Caco-2 (cell line): ENCODE measurements at places on chromosomes 2 and 18. TPM values are rescaled to one million over a fixed set of nuclear protein-coding genes. Genes with fewer than 3 reads are reported as not detected.

GRCh38 chr2:213086571-213086970, 64.8 kb downstream of the IKZF2 start:
- DNase-seq, result peak; percentile 21
- H3K36me3 ChIP-seq, result no peaks in the 10 kb centered on the region
- H3K4me1 ChIP-seq, result peaks cover 17% of the 10 kb centered on the region
- no peaks in the 10 kb centered on the region for H3K27me3 ChIP-seq
- no peak overlapping the region for H3K4me3 ChIP-seq
- peak overlapping the region; percentile 73 for H3K27ac ChIP-seq

The ASIC4 gene
- total RNA-seq, result 0.16 and 0.19 TPM in 2 replicates

DNA sequence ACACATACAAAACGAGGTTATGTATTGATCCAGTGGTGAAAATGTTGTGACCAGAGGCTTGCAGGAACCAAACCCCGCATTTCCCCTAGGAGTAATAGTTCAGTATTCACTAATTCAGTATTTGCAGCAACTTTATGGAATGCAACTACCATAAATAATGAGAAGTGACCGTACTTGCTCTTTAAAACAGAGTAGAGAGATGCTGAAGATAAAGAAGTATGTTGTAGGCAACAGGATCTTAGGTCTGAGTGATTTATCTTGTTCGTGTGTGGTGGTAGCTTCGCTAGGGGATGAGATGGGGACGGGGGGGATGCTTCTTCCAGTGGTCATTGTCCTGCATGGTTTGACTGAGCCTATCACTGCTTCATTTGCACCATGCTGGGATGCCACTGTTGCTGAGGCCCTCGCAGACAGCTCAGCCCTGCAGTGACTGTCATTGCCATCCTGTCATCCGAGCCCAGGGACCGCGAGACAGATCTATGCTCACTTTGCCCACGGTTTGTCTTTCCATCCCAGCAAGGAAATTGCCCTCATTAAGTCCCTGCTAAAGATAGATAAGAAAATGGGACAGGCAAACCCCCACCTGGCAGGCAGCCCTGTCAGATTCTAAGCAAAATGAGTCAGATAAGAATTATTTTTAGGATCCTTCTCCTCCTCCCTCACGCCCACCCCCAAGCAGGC, 181.3 kb downstream of the CTIF start:
- no peak for DNase-seq
- H3K27me3 ChIP-seq, result no peaks in the 10 kb centered on the region
- no peaks in the 10 kb centered on the region for H3K36me3 ChIP-seq
- H3K4me1 ChIP-seq, result no peaks in the 10 kb centered on the region
- H3K27ac ChIP-seq, result no peak overlapping the region

The SERPINB4 gene
- total RNA-seq, result not detected in 2 replicates

DNA sequence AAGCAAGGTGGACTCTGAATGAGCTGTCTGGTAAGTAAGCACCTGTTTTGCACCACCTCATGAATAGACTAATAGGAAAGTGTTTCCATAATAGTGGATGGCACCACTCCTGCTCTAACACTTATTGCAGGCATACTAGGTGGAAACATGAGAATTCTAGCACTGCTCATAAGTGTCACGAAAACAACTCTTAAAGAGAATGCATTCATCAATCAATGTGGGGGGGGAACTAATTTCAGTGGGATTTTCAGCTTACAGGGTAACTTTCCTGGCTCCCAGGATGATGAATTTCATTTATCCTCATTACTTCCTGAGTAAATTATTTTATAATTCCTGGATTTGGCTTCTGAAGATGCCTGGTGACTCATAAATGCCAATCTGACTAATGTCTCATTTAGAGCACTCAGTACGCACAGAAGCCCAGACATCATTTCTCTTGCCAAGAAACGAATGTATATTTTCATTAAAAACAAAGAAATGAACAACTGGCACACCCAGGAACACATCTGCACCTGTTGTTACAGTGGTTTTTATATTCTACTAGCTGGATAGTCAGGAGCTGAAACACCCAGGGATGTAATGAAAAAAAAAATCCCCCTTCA, 129.6 kb downstream of the PID1 start:
- H3K27me3 ChIP-seq, result no peaks in the 10 kb centered on the region
- H3K36me3 ChIP-seq, result no peaks in the 10 kb centered on the region
- no peak overlapping the region for H3K4me3 ChIP-seq
- DNase-seq, result no peak
- H3K27ac ChIP-seq, result no peak overlapping the region
- no peaks in the 10 kb centered on the region for H3K4me1 ChIP-seq

- H3K4me3 ChIP-seq, result no peak overlapping the region
- no peaks in the 10 kb centered on the region for H3K36me3 ChIP-seq
- no peaks in the 10 kb centered on the region for H3K4me1 ChIP-seq
- no peaks in the 10 kb centered on the region for H3K27me3 ChIP-seq
- no peak overlapping the region for H3K27ac ChIP-seq
These were observed 65.8 kb downstream of the SUMO1 start for GRCh38 chr2:202172439-202173211.

DNA sequence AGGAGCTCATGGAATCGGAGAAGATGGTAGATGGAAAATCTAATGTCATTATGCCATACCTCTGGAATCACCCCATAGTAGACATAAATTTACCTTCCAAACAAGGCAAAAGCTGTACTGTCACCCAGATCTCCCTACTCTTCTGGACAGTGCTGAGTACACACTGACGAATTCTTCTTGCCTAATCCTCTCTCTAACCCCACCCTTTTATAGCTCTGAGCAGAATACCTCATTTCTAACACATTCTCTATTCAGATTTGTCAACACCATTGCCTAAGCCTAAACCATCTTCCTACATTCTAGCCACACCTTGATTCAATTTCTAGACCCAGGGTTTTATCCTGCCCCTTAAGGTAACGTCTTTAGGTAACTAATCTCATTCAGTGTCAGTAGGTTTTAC, 321.0 kb upstream of the NRP2 start:
- no peaks in the 10 kb centered on the region; the same call in 1 of the 2 replicates for H3K36me3 ChIP-seq
- H3K27me3 ChIP-seq, result no peaks in the 10 kb centered on the region
- H3K4me1 ChIP-seq, result peaks cover 64% of the 10 kb centered on the region
- DNase-seq, result no peak
- H3K27ac ChIP-seq, result peak overlapping the region; percentile 85

The G6PC2 gene
- total RNA-seq, result not detected in 2 replicates

- DNase-seq, result no peak
- H3K27me3 ChIP-seq, result no peaks in the 10 kb centered on the region
- no peaks in the 10 kb centered on the region for H3K4me1 ChIP-seq
These were observed 174.3 kb downstream of the FAM210A start for GRCh38 chr18:13551841-13552733.

- no peak overlapping the region for H3K27ac ChIP-seq
- H3K27me3 ChIP-seq, result no peaks in the 10 kb centered on the region
- no peaks in the 10 kb centered on the region for H3K36me3 ChIP-seq
These were observed 134.2 kb downstream of the CDCA7 start for GRCh38 chr2:173488861-173489260.

GRCh38 chr2:42813763-42814162, 21.4 kb upstream of the HAAO start:
- H3K27me3 ChIP-seq, result no peaks in the 10 kb centered on the region
- H3K27ac ChIP-seq, result no peak overlapping the region
- no peak overlapping the region for H3K4me3 ChIP-seq
- no peaks in the 10 kb centered on the region for H3K36me3 ChIP-seq
- peaks cover 4% of the 10 kb centered on the region; the same call in 1 of the 2 replicates for H3K4me1 ChIP-seq
- DNase-seq, result no peak

The TMEFF2 gene
- not detected in 2 replicates for total RNA-seq

The ASPRV1 gene
- 0.32 and 0.66 TPM in 2 replicates for total RNA-seq

DNA sequence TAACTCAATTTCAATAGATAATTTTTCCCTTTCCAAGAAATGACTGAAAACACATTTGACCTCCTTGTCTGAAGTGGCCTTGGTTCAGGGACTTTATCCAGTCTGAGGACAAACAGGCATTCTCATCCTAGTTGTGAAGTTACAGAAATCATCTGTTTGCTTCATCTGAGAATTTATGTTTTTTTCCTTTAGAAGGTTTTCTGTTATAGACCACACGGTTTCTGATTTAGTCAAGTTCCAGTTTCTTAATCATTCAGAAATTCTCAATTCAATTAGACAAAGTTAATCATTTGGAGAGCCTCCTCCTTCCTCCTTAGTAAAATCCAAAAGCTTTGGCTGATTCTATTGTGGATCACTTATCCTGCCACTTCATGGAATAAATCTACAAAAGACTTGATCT, 60.9 kb downstream of the ICOS start:
- H3K27ac ChIP-seq, result no peak overlapping the region
- H3K4me1 ChIP-seq, result peaks cover 19% of the 10 kb centered on the region
- no peaks in the 10 kb centered on the region; the same call in 1 of the 2 replicates for H3K27me3 ChIP-seq

The TTLL4 gene
- total RNA-seq, result 86.6 and 87.9 TPM in 2 replicates

GRCh38 chr2:234267534-234267933, 217.0 kb downstream of the SPP2 start:
- H3K4me1 ChIP-seq, result peaks cover 9% of the 10 kb centered on the region; the same call in 1 of the 2 replicates
- no peak overlapping the region for H3K4me3 ChIP-seq
- no peak for DNase-seq
- no peaks in the 10 kb centered on the region for H3K27me3 ChIP-seq
- H3K36me3 ChIP-seq, result no peaks in the 10 kb centered on the region
- H3K27ac ChIP-seq, result no peak overlapping the region

The TTN gene
- 9.3 and 11.0 TPM in 2 replicates for total RNA-seq

The DSC3 gene
- total RNA-seq, result 4.5 and 6.8 TPM in 2 replicates

- H3K27ac ChIP-seq, result no peak overlapping the region
- H3K4me3 ChIP-seq, result no peak overlapping the region
- DNase-seq, result no peak
- H3K4me1 ChIP-seq, result no peaks in the 10 kb centered on the region
These were observed 161.3 kb downstream of the MEIS1 start for GRCh38 chr2:66596256-66596655.

DNA sequence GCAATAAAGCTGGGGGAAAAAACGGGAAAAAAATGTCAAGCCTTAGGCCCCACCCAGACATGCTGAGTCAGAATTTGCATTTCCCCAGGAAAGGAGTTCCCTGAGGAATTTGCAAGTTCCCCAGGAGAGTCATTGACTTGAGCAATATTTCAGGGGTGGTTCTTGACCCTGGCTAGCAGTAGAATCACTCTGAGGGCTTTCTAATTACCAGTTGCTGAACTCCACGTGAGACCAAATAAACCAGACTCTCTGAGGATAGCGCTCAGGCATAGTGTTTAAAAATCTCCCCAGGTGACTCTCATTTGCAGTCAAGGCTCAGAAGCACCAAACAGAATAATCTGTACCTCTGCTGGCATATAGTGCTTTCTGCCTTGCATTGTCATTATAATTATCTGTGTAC, 48.7 kb downstream of the C1QL2 start:
- H3K27me3 ChIP-seq, result no peaks in the 10 kb centered on the region
- no peak overlapping the region for H3K4me3 ChIP-seq
- no peaks in the 10 kb centered on the region for H3K4me1 ChIP-seq
- no peaks in the 10 kb centered on the region for H3K36me3 ChIP-seq
- H3K27ac ChIP-seq, result no peak overlapping the region
- DNase-seq, result no peak

- peak; percentile 86 for DNase-seq
- no peaks in the 10 kb centered on the region for H3K27me3 ChIP-seq
- H3K4me3 ChIP-seq, result peak overlapping the region; percentile 53
- peak overlapping the region; percentile 34 for H3K27ac ChIP-seq
- no peaks in the 10 kb centered on the region for H3K36me3 ChIP-seq
These were observed 56.7 kb downstream of the CYRIA start for GRCh38 chr2:16608661-16609643.

The CYS1 gene
- 0.91 and 1.4 TPM in 2 replicates for total RNA-seq

DNA sequence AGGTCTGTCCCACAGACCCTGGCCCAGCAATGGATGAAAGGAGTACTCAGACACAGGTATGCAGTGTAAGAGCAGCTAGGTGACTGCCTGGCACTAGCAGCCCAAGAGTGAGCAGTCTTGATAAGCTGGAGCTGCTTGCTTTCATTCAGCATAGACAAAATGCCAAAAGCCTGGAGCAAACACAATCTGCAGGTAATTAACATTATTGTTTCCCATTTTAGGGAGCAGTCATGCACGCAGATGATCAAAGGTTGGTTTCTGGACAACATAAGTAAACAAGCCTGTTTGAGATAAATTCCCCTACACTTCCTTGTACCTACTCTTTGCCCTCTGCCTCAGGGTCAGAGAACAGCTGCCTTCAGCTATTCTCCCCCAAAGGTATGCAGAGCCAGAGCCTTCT, 73.7 kb upstream of the MSTN start:
- H3K4me1 ChIP-seq, result peaks cover 18% of the 10 kb centered on the region
- H3K27ac ChIP-seq, result no peak overlapping the region
- no peaks in the 10 kb centered on the region for H3K27me3 ChIP-seq
- no peaks in the 10 kb centered on the region for H3K36me3 ChIP-seq

DNA sequence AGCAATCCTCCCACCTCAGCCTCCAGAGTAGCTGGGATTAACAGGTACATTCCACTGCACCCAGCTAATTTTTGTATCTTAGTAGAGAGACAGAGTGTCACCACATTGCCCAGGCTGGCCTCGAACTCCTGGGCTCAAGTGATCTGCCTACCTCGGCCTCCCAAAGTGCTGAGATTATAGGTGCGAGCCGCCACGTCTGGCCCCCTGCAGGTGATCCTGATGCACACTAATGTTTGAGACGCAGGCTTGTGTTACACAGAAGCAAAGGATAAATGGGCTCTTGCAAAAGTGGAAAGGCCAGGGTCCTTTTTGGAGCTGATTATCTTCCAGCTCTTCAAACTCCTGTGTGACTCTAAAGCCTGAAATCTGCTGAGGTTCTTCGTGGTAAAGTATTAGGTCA, 84.2 kb downstream of the TGFA start:
- no peak overlapping the region for H3K27ac ChIP-seq
- H3K4me3 ChIP-seq, result no peak overlapping the region
- no peaks in the 10 kb centered on the region for H3K36me3 ChIP-seq
- DNase-seq, result peak; percentile 15
- no peaks in the 10 kb centered on the region for H3K27me3 ChIP-seq

GRCh38 chr2:72824224-72824842, 1.5 kb downstream of the EXOC6B start:
- peaks cover 40% of the 10 kb centered on the region for H3K4me1 ChIP-seq
- no peaks in the 10 kb centered on the region for H3K27me3 ChIP-seq
- H3K36me3 ChIP-seq, result no peaks in the 10 kb centered on the region
- no peak for DNase-seq
- H3K27ac ChIP-seq, result peak overlapping the region; percentile 98

The FIGN gene
- not detected in 2 replicates for total RNA-seq

DNA sequence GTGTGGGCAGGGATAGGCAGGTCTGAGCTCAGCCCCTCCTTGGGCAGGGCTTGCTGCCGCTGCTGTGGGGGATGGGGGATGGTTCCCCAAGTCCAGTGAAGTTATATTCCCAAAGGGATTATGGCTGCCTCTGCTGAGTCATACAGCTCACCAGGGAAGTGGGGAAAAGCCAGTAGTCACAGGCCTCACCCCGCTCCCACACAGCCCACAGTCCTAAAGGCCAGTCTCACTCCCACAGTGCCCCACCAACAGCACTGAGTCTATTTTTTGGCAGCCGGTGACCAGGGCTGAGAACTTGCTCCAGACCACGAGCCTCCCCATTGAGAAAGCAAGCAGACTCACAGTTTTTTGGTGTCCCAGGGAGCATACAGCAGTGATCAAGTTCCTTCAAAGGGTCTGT, 173.3 kb downstream of the OSR1 start:
- no peaks in the 10 kb centered on the region for H3K27me3 ChIP-seq
- no peak overlapping the region for H3K4me3 ChIP-seq
- H3K27ac ChIP-seq, result no peak overlapping the region
- no peaks in the 10 kb centered on the region for H3K4me1 ChIP-seq

The SAG gene
- not detected in 2 replicates for total RNA-seq

The ASB18 gene
- not detected in 2 replicates for total RNA-seq
